ENCODE measurements at places on chromosomes 2 and 18.

DNA sequence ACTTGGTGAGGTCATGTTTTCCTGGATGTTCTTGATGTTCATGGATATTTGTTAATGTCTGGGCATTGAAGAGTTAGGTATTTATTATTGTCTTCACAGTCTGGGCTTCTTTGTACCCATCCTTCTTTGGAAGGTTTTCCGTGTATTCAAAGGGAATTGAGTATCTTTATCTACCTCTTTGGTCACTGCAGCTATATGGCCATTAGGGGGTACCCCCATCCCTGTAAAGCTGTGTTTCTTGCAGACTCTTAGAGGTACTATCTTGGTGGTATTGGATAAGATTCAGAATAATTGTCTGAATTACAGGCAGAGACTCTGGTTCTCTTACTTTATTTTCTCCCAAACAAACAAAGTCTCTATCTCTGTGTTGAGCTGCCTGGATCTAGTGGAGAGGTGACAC lies 401.6 kb upstream of the FSIP2 start:
- no peak for DNase-seq

DNA sequence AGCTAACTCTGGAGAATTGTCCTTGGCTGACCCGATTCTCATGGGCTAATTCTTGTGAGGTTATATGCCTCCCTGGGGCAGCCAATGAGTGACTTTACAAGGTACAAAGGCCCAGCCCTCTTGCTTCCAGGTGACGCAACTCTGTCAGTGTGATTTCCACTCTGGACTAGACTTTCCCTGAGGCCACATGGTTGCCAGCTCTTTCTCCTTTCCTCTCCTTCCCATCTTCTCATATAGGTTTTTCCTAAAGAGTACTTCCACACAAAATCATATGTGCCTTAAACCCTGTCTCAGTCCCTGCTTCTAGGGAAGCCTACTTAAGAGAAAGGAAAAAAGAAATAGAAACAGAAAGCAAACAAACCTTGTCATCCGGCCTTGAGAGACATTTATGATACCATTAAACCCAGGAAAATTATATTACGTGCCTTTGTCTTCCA lies 226.2 kb upstream of the ZSWIM2 start:
- no peak for DNase-seq

DNA sequence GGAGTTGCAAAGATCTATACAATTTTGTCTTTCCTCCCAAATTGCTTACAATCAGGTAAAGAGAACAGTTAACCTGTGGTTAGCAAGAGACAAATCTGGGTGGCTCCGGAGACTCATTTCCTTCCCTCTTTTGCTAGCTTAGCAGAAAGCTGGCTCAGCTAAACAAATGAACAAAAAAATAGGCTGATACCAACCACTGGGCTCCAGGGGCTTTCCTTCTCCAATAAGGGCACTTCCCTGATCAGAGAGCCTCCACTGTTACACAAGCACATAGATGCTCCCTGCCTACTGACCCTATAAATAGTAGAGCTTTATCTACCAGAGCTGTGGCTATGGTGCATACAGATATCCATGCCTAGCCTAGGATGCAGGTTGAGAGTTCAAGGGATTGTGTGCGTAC lies 90.1 kb upstream of the ARL5A start:
- no peak for DNase-seq

DNA sequence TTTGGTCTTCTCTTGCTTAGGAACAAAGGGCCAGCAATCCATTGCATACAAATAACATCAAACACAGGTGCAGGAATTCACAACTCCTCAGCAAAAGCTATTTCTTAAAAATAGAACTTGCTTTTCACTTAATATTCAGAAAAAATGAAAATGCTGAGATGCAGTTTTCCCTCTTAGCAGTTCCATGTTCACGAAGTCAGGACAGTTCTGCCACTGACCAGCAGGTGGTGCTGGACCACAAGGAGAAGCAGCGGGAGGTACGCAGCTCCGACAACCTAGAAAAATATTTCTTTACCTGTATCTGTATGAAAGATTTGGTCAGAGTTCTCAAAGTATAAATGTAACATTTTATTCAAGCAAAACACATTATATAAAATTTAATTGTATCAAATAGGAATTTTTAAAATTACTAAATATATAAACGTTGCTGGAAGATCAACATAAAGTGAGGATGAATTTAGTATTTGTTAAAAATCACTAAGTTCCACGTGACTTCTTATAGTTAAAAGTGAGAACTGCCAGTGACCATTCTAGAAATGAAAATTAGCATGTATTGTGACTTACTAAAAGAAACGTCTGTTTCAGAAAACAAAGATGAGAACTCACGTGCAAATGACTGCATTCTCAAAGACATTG lies 48.8 kb downstream of the ADNP2 start:
- peak; percentile 90 for DNase-seq

GRCh38 chr2:205686056-205686782 lies 3.9 kb downstream of the NRP2 start:
- DNase-seq = no peak

DNA sequence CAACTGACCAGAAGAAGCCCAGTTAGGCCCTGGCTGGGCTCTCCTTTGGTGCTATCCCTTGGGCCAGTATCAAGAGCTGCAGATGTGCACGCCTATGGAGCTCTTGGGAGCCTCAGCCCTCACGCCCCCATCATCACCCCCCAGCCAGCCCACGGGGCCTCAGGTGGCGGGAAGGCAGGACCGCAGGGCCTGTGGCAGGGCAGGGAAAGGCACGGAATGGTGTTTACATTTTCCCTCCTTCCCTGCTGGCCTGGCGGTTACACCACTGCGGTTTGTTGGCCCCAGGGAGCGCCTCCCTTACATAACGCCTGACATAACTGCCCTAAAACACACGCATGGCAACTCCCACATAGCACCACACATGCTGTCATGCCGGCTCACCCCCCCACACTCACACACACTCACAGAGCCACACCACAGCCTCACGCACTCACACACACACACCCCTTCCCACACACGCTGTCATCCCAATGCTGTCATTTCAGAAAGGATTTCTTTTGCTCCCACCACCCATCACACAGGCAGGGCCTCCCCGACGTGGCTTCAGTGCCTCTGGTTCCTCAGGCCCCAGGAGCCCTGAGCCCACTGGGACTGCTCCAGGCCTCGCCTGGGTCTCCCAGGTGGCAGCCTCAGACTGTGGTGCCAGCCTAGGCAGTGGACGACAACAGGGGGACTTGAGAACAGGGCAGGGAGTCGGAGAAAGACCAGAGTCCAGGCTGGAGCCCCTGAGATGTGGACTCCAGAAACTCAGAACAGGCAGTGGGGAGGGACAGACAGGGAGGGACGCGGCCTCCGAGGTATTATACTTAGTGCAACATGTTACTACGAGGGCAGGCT lies 15.7 kb downstream of the ZFP36L2 start:
- peak; percentile 47 for DNase-seq

DNA sequence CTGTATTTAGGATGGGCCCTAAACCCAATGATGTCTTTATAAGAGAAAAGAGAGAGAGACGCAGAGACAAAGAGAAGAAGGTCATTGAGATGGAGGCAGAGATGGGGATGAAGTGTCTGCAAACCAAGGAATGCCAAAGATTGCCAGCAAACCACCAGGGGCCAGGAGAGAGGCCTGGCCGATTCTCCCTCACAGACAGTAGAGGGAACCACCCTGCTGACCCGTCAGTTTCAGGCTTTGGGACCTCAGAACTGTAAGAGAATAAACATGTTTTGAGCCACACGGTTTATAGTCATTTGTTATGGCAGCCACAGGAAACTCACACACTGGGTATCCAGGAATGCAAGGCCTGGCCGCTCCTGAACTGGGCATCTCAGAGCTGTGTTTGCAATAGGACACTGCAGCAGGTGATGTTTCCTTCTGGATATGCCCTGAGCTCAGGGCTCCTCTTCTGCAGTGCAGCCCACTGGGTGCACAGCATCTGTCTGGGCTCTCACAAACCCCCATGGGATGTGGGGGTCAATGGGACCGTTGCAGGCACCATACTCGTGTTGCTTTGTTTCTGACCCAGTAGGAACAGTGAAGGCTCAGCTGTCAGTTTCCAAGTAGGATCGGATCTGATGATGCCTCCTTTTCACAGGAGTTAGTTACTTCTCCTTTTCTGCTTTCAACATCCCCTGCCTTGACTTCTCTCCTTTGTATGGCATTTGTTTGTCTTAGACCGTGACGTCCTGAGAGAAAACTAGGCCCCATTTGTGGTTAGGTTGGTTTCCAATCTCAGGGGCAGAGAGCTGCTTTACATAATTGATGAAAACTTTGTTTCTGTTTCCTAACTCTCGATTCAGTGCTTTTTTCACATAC lies 20.8 kb downstream of the PTPN18 start:
- DNase-seq = no peak

GRCh38 chr2:36889795-36890194 lies 76.5 kb downstream of the STRN start:
- DNase-seq = no peak

- no peak for DNase-seq
These were observed 805.4 kb upstream of the GYPC start for GRCh38 chr2:125850541-125850940.

- DNase-seq = no peak
These were observed 88.2 kb downstream of the ACKR3 start for GRCh38 chr2:236657801-236658200.

DNA sequence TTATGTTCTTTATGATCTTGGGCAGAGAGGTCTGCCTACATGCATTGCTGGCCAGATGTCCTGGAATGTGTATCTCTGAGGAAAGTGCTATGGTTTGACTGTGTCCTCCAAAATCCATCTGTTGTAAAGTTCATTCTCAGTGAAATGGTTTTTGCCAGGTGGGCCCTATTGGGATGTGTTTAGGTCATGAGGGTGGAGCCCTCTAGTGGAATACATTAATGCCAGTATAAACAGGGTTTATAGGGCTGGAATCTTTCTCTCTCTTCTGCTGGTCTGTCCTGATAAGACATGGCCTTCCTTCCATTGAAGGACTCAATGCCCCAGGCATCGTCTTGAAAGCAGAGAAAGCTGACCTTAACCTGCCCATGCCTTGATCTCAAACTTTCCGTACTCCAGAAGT lies 258.5 kb downstream of the RPIA start:
- DNase-seq = no peak

DNA sequence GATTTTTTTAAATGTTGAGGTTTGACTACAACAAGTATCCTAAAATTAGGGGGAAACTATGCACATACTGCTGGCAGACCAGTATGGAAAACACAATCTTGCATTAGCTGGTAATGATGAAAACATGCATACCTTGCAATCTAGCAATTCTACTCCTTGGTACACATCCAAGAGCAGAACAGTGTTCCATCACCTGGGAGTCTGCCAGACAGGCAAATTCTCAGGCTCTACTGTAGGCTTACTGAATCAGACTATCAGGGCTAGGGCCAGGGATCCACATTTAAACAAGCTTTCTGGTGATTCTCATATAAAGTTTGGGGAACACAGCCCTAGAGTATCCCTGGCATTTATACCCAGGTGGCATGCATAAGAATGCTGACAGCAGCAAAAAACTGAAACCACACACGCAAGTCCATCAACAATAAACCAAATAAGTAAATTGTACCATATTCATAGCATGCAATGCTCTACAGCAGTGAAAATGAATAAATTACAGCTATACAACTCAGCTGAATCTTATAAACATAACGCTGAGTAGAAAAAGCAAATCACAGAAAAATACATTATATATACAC lies 13.6 kb downstream of the CDH2 start:
- DNase-seq = no peak

GRCh38 chr2:145221032-145221431 lies 701.1 kb upstream of the ZEB2 start:
- no peak for DNase-seq

- DNase-seq = no peak
These were observed 10.9 kb upstream of the PSD4 start for GRCh38 chr2:113162869-113163268.

- DNase-seq = no peak
These were observed 271.3 kb downstream of the KCNS3 start for GRCh38 chr2:18149660-18150246.

DNA sequence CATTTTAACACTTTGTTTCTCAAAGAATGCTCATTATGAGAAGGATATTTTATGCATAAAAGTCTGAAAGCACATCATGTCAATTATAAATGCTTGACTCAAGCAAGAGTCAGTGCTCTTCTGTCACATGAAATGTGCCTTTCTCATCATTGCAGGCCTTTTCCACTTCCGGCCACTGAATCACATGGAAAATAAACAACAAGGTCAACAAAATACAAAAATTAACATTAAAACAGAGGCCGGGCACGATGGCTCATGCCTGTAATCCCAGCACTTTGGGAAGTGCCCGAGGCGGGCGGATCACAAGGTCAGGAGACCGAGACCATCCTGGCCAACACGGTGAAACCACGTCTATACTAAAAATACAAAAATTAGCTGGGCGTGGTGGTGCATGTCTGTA lies 480.6 kb downstream of the SPAG16 start:
- DNase-seq = no peak

GRCh38 chr2:100174026-100174431 lies 31.6 kb upstream of the AFF3 start:
- DNase-seq = no peak

GRCh38 chr2:155308367-155309009 lies 610.0 kb downstream of the KCNJ3 start:
- no peak for DNase-seq

- no peak for DNase-seq
These were observed 132.6 kb downstream of the MAP2 start for GRCh38 chr2:209556354-209556961.

DNA sequence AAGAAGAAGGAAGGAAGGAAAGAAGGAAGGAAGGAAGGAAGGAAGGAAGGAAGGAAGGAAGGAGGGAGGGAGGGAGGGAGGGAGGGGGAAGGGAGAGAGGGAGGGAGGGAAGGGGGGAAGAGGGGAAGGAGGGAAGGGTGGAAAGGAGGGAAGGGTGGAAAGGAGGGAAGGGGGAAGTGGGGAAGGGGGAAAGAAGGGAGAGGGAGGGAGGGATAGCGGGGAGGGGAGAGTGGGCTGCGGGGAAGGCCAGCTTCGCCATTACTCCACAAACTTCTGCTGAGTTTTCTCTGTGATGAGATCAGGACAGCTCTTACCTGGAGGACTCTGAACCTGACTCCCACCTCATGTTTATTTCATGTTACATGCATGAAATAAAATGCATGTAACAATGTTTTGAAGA lies 601.5 kb upstream of the FSHR start:
- no peak for DNase-seq

- DNase-seq = no peak
These were observed 523.1 kb downstream of the XIRP2 start for GRCh38 chr2:167411367-167411766.

DNA sequence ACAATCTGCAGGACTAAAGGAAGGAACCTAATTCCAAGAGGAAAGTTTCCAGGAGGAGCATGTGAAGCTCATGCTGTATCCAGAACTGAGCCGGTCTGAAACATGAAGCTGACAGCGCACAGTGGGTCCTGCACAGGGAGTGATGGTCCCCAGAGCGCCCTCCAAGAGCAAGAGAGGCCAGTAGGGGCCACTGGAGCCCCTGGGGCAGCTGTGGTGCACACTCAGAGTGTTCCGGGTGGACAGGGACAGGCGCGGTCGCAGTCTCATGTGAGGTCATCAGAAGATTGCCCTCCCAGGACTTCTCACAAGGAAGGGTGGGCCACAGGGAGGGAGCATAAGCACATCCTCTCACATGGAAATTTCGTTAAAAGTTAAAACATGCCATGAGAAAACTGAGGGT lies 355.9 kb downstream of the EIPR1 start:
- no peak for DNase-seq

Measured in stimulated activated CD8-positive, alpha-beta memory T cell treated with anti-CD3 and anti-CD28 coated beads, Interleukin-4, amount 100 ng/mL, for 48 hours (primary cell).